ENCODE measurements at places on chromosomes 7 and 10. TPM values are rescaled to one million over a fixed set of nuclear protein-coding genes. Genes with fewer than 3 reads are reported as not detected.

DNA sequence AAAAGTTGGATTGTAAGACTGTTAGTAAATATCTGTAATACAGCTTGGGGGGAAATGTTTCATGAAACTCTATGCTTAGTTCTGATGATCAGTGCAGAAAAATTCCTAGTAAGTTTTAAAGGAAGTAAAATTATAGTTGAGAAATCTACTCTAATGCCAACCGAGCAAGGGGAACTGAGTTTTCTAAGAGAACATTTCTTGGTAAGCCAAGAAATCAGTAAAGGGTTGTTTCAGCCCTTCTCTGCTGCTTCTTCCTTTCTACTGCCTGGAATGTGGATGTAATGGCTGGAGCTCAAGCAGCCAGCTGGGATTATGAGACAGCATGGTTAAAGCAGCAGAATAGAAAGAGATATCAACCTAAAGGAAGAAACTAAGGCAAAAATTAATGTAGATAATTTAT lies 15.9 kb upstream of the AKR1B1 start:
- no peak for DNase-seq

- no peak for DNase-seq
These were observed 75.4 kb downstream of the JAZF1 start for GRCh38 chr7:28105234-28105633.

The OPTN gene
- 42.9 TPM for total RNA-seq

- DNase-seq: no peak
These were observed 11.5 kb downstream of the AUTS2 start for GRCh38 chr7:69609541-69610373.

DNA sequence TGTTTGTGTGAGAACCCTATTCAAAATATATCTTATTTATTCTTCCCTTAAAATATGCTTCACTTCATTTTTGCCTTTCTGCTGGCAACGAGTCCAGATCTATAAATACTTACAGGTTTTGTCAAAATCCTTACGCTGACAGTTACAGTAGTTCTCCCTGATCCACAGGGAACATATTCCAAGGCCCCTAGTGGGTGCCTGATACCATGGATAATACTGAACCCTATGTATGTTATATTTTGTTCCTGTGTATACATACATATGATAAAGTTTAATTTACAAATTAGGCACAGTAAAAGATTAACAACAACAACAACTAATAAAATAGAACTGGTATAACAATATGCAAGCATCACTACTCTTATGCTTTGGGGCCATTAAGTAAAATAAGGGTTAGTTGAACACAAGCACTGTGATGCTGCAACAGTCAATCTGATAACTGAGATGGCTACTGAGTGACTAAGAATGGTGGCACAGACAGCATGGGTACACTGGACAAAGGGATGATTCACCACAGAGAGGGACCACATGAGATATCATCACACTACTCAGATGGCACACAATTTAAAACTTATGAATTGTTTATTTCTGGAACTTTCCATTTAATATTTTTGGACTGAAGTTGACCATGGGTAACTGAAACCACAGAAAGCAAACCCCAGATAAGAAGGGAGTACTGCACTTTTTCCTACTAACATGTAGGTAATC lies 29.4 kb upstream of the PCGF5 start:
- DNase-seq: no peak

DNA sequence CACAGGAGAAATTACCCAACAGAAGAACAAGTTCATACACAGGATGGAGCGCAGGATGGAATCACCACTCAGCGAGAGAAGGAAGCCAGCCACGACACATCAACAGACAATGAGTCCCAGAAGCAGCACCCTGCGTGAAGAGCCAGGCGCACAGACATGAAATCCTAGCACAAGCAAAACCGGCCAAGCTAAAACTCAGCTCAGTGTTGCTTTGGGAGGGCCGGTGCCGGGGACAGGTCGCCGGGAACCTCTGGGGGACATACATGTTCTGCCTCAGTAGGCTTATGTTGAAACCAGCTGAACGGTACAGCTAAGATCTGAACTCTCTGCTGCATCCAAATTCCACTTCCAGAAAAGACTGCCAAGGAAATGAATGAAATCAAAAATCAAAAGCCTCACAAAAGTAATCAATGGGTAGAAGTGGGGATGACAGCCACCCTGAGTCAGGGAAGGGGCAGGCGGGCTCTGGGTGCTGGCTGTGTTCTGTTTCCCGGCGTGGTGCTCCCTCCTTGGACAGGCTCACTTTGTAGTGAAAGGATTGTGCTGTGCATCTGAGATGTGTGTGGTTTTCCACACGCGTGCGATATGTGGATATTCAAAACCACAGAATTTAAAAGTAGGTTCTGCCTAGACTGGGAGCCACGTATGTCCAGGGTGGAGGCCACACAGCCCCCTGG lies 114.7 kb downstream of the PDGFA start:
- no peak for DNase-seq

The TMEM213 gene
- not detected for total RNA-seq

- no peak for DNase-seq
These were observed 59.2 kb upstream of the PTN start for GRCh38 chr7:137402536-137403352.

GRCh38 chr7:84294847-84295455 lies 100.4 kb upstream of the SEMA3A start:
- no peak for DNase-seq
